ENCODE measurements at places on chromosomes 12 and 14.
A peak's percentile ranks its signal among the peaks of the same experiment; 100 is the strongest.

DNA sequence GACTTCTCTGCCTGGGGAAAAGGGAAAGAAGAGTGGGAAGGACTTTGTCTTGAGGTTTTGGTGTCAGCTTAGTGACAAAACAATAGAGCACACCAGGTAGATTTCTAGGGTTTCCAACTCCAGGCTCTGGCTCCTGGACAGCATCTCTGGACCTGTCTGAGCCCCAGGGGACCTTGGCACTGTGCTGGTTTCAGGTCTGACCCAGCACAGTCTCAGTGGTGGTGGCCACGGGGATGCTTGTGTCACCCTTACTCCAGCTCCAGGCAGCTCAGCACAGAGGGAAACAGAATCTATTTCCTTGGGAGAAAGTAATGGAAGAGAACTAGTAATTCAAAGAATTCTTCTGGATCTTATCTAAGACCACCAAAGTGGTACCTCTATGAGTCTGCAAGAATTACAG, 11.1 kb upstream of the CKAP4 start:
- no peak for DNase-seq

GRCh38 chr14:103343905-103344797, 10.1 kb downstream of the EIF5 start:
- no peak for DNase-seq

GRCh38 chr14:20988717-20989470, 886 bp upstream of the METTL17 start:
- DNase-seq = peak; percentile 34

- no peak for DNase-seq
Measured at GRCh38 chr14:77103475-77103874, 5.4 kb downstream of the CIPC start.

Data from fibroblast of mammary gland (primary cell).